ENCODE measurements at places on chromosomes 2 and 18.

DNA sequence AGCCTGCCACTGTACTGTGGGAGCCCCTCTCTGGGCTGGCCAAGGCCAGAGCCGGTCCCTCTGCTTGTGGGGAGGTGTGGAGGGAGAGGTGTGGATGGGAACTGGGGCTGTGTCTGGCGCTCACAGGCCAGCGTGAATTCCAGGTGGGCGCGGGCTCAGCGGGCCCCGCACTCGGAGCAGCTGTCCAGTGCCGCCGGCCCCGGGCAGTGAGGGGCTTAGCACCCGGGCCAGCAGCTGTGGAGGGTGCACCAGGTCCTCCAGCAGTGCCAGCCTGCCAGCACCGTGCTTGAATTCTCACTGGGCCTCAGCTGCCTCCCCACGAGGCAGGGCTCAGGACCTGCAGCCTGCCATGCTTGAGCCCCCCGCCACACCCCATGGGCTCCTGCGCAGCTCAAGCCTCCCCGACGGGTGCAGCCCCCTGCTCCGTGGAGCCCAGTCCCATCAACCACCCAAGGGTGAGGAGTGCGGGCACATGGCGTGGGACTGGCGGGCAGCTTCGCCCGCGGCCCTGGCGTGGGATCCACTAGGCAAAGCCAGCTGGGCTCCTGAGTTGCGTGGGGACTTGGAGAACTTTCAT, 69.5 kb upstream of the ABCA12 start:
- DNase-seq = no peak

GRCh38 chr2:197286805-197287595, 23.6 kb downstream of the ANKRD44 start:
- no peak for DNase-seq

DNA sequence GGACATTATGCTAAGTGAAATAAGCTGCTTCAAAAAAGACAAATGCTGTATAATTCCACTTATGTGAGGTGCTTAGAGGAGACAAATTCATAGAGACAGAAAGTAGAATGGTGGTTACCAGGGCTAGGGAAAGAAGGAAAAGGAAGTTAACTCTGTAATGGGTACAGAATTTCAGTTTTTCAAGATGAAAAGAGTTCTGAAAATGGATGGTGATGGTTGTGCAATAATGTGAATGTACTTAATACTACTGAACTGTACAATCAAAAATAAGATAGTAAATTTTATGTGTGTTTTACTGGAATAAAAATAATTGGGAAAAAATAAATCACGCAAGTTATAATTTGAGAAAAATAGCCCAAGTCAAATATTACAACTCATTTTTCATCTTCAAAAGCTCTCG, 27.5 kb downstream of the ARHGAP25 start:
- no peak for DNase-seq

DNA sequence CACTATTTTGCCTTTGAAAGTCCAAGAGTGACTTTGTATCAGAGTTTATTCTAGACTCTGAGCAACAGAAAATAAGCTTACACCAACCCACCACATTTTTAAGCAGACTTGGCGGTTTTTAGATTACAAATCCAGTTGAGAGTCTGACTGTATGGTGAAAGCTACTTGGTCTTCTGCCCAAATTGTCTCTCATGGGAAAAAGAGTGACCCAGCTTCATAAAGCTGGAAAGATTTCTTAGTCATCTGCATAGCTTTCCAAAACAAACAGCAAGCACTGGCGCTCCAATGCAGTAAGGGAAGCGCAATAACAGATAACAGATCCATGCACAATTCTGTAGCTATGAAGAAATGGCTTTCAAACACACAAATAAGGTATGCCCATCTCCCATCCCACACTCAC, 7.1 kb downstream of the DSG1 start:
- no peak for DNase-seq

DNA sequence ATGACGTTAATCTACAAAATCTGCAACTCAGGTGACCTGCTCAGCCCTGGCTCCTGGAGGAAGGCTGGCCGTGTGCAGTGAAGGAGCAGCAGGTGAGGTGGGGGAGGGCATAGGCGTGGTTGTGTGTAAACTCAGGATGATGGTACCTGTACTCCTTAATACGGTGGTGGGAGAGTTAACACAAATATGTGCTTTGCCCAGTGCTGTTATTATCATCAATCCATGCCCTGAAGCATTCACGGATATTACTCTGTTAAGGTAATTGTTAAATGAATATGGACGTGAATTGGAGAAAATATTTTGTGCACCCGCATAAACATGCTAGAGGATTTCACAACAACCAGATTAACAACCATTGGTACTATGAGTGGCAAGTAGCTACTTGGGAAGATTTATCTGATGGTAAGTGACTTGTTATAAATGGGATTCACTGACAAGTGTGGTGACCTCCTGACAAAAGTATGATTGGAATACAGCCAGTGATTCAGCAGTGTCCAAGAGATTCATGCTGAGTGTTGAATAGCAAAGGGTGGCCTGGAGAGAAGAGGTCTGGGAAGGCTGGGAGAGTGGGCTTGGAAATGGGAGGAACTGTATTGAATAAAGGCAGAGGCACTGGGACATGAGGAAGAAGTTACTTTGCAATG, 194.1 kb downstream of the TPGS2 start:
- no peak for DNase-seq

GRCh38 chr2:128310761-128311160, 7.9 kb downstream of the HS6ST1 start:
- no peak for DNase-seq

GRCh38 chr2:103155308-103155707, 393.5 kb downstream of the TMEM182 start:
- no peak for DNase-seq

DNA sequence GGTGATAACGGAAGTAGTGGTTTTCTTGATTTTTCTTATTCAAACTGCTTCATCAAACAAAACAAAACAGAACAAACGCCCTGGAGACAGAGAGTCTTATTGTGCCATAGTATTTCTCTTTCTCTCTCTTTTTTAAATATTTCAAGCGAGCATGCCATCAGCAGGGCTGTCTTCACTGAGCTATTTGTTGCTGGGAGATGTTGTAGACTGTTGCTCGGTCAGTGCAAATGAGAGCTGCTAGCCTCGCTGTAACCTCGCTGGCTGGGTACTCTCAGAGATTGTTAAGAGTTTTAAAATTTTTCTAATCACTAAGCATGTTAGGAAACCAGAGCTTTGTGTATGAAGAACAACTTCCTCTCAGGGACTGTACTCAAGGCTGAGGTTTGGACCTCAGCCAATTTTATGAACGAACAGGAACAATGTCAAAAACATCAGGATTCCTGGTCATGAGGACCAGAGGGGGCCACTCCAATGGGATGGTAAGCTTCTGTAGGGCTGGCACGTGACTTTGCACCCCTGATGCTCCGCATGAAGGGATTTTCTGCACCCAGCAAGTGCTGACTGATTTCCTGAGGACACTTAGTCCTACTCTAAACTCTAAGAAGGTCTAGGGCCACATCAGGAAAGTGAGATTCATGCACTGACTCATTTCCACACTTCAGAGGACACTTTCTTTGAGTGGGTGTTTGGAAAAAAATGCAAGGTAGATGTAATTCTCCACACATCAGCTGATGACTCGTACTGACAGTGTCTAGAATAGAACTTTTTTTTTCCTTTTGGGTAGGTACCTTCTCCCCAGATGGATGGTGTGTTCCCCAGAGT, 59.8 kb upstream of the IL1R1 start:
- no peak for DNase-seq

DNA sequence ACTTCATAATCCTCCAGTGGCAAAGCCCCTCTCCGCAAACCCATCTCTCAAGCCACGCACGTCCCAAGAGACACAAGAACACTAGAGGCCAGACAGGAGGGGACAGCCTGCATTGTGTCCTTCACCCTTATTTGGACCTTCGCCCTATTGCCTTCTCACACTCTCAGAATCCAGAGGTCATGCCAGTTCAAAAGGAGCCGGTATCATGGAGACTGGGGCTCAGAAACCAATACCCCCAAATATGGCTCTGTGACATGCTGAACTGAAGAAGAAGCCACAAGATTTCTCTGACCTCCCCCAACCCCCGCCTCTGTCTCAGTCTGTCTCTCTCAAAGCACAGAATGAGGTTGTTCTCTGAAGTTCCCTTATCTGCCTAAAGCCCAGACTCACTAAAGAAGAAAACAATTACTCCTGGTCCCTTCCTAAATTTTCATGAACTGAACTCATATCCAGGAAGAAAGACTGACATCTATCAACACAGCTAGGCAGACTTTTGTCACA, 19.2 kb upstream of the SPATA3 start:
- DNase-seq = no peak

GRCh38 chr18:23350188-23350587, 102.9 kb upstream of the RIOK3 start:
- no peak for DNase-seq

GRCh38 chr2:26532301-26533250, 54.7 kb upstream of the OTOF start:
- DNase-seq = no peak

GRCh38 chr2:223203971-223204929, 152.3 kb downstream of the KCNE4 start:
- DNase-seq = no peak

DNA sequence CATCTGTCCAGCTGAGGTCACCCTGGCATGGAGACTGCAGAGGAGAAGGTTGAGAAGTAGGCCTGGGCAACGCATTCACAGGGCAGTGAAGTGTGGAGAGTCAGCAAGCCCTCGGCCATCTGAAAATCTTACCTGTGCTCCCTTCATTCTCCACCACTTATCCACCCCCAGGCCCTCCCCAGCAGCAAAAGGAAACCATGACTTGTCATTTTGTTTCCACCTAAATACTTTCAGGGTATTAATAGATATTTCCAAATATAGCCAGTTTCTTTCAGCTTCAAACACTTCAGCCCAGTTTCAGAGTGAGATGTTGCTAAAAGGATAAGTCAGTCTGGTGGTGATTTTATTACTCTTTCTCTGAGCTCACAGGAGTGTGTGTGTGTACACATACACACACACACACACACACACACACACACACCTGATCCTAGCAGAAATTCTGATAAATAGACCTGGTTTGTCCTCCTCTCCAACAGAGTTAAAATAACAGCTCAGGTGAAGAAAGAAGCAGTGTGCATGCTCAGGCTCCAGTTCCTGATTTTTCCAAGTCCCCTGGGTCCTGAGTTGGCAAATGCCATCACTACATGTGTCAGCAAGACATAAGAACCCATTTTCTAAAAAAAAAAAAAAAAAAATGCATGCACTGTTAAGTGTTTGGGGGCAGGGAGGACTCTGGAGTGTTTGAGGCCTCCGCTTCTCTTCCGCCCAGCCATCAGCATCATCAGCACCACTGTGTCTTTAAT, 82.8 kb downstream of the LOXHD1 start:
- no peak for DNase-seq

DNA sequence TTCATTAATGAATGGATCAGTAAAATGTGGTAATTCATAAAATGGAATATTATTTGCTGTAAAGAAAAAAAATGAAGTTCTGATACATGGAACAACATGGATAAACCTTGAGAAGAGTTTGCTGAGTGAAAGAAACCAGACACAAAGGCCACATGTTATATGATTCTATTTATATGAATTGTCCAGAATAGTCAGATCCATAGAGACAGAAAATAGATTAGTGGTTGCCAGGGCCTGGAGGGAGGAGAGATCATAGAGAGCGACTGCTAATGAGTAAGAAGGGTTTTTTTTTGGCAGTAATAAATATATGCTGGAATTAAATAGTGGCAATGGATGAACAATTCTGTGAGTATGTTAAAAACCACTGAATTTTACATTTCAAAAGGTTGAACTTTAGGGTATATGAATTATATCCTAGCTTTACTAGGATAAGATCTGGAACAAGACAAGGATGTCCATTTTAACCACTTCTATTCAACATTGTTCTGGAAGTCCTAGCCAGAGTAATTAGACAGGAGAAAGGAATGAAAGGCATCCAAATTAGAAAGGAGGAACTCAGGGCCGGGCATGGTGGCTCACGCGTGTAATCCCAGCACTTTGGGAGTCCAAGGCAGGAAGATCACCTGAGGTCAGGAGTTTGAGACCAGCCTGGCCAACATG, 48.8 kb downstream of the MAPRE2 start:
- no peak for DNase-seq

- DNase-seq = no peak
These were observed 62.0 kb downstream of the ANKRD44 start for GRCh38 chr2:197248623-197249022.

GRCh38 chr2:96407041-96407918, 71.7 kb downstream of the NCAPH start:
- peak; percentile 86 for DNase-seq

- no peak for DNase-seq
These were observed 20.4 kb downstream of the ATP6V1B1 start for GRCh38 chr2:70956141-70956540.

GRCh38 chr2:64352292-64352691, 101.7 kb upstream of the LGALSL start:
- DNase-seq = no peak

Measured in central memory CD8-positive, alpha-beta T cell (primary cell).